Esophagus squamous epithelium (tissue), 5 donors: ENCODE measurements at places on chromosomes 5 and 9.

- no peak for DNase-seq
Observed at GRCh38 chr5:78597068-78597973, 51.3 kb downstream of the LHFPL2 start.

DNA sequence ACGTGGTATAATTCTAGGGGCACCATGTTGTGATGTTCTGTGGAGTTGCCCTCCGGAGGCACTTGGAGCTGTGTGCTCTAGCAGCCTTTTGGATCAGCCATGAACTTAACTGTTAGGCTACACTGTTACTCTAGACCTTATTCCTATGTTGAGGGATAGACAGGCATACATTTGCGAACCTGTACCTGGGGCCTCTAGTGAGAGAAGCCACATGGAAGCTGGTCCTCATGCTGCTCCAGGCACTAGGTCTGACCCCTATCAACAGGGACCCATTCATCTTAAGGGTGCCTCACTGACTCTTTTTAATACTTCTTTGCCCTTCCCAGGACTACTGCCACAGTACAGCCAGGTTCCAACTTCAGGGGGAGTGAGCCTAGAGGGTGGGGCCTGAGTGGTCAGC lies 594.8 kb downstream of the RAB3C start:
- no peak for DNase-seq

GRCh38 chr5:96649681-96650540 lies 12.3 kb upstream of the CAST start:
- DNase-seq = no peak

GRCh38 chr5:149229298-149229937 lies 42.2 kb upstream of the AFAP1L1 start:
- no peak for DNase-seq

DNA sequence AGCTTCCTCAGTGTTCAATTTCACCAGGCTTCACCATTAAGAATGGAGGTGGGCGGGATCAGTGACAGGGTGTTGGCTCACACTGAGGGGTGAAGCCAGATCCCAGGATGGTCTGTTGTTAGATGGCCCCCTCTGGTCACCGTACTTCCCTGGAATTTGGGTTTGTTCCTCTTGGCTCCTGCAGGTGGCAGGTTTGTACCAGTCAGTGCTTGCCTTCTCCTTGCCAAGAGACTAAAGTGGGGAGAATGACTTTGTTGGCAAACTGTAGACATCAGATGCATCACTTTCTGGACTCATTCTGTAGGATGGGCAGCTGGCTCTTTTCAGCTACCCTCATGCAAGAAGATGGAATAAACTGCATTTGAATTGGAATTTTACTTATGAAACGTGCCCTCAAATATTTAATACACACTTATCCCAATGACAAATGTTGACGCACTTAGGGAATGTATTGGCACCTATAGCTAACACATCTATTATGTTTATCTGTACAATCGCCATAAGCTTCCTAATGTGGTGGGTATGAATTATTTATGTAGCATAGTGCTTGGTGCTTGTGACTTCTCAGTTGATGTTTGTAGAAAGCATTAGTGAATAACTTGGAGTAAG lies 31.4 kb upstream of the ANKRD55 start:
- DNase-seq = no peak

- DNase-seq = no peak
Observed at GRCh38 chr5:7837403-7837802, 13.5 kb downstream of the CFAP90 start.

- no peak for DNase-seq
Observed at GRCh38 chr5:66697796-66698564, 101.8 kb downstream of the MAST4 start.

GRCh38 chr5:89435347-89435746 lies 552.4 kb upstream of the MEF2C start:
- DNase-seq = no peak

GRCh38 chr9:98409719-98410118 lies 154.3 kb upstream of the TBC1D2 start:
- no peak for DNase-seq

GRCh38 chr5:24364711-24365110 lies 280.1 kb downstream of the CDH10 start:
- DNase-seq = no peak

DNA sequence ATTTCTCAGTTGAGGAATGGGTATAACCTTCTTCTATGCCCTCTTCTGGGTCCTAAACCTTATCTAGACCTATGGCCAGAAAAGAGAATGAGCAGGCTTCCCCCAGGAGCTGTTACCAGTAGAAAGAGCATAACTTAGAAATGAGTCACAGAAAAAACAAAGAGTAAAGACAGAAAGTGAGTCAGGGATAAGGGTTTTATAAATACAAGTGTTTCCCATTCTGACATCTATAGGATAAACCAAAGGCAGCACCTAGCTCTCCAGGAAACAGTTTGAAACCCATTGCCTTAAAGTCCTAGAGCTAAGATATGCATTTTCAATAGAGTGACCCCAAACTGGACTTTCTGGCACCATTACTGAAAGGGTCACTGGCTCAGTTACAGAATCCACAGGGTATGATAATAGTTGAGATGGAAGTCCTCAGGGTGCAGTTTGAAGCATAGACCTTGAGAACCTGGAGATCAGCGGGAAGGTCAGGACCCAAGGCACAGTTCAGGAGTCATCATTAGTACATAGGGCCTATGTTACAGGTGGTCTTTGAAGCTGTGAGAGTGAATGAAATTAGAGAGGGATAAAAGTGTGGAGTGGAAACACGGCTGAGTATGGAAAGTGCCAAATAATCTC lies 42.7 kb upstream of the LIFR start:
- no peak for DNase-seq

DNA sequence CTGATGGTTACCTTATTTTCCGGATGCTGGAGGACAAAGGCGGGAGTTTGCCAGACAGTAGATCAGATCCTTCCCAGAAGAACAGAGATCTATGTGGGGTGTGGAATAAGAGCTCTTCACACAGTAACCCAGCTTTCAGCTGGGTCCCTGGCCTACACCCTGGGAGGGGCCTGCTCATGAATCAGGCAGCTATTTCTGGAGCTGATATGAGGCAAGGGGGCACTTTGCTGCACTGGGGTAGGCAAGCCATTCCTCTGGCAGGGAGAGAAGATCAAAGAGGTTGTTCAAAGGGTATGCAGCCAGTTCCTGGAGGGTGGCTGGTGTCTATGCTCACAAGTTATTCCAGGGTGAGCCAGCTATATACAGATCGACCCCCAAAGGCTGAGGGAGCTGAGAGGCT lies 48.6 kb downstream of the CYSTM1 start:
- DNase-seq = no peak

- no peak for DNase-seq
Observed at GRCh38 chr5:28156981-28157380, 1118.6 kb upstream of the CDH9 start.

- no peak for DNase-seq
Observed at GRCh38 chr5:54526604-54527288, 9.2 kb downstream of the SNX18 start.

GRCh38 chr5:135660826-135661575 lies 82.2 kb upstream of the CXCL14 start:
- DNase-seq = no peak

- no peak for DNase-seq
Observed at GRCh38 chr5:32255540-32255900, 57.2 kb downstream of the MTMR12 start.

DNA sequence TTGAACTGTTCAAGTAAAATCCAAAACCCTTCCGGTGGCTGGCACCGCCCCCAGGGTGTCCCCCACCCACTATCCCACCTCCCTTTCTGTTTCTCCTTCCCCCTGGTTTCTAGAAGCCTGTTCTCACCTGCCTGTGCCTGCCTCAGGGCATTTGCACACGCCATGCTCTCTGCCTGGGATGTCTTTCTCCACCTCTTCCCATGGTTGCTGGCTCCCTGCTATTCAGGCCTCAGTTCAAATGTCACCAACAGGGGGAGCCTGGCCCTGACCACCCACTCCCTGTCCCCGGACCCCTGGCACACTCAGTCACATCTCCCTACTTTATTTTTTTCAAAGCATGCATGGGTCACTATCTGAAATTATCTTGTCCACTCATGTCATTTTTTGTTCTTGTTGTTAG lies 39.9 kb upstream of the EEIG1 start:
- no peak for DNase-seq

DNA sequence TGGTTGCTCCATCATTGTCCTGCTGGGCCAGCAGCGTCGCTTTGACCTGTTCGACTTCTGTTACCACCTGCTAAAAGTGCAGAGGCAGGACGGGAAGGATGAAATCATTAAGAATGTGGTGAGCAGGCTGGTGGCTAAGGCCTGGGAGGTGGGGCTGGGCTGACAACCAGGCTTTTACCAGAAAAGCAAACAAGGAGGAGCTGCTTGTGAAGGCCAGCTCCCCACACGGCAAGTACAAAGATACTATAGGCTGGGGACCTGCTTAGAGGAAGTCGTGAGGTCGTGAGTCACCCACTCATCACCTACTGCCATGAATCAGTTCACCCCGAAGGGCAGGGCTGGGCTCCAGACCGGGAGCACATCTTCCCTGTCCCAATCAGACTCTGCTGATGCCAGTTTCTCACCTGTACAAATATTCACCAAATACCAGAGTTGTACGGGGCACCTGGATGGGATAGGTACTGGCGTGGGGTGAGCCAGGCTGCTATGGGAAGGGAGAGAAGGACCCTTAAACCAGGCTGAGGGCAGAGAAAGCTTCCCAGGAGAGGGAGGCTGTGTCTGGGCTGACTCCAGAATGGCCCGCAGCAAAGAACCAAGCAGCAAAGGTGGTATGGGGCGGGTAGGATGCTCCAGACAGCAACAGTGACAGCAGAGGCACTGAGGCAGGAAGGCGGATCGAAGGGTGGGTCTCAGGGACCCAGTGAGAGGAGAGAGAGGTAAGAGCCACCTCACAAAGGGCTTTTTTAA lies 69.3 kb upstream of the NIPAL4 start:
- DNase-seq = no peak

DNA sequence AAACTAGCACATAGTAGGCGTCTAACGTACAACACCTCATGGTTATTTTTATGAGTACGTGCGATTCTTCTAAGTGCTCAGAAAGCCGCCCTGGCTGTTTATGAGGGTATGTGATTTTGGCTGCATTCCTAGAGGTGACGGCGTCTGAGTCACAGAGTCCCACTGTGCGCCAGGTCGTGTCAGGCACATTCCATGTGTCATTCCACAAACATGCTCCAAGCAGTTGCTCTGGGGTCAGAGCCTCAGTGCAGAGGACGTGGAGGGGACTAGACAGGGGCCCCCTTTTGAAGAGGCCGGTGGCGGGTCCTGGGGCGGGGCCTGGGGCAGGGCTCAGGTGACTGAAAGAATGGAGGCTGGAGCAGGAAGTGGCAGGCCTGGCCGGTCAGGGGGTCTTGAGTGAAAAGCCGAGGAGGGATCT lies 51.9 kb downstream of the NEK6 start:
- DNase-seq = no peak
